ENCODE measurements at places on chromosomes 4 and X.

DNA sequence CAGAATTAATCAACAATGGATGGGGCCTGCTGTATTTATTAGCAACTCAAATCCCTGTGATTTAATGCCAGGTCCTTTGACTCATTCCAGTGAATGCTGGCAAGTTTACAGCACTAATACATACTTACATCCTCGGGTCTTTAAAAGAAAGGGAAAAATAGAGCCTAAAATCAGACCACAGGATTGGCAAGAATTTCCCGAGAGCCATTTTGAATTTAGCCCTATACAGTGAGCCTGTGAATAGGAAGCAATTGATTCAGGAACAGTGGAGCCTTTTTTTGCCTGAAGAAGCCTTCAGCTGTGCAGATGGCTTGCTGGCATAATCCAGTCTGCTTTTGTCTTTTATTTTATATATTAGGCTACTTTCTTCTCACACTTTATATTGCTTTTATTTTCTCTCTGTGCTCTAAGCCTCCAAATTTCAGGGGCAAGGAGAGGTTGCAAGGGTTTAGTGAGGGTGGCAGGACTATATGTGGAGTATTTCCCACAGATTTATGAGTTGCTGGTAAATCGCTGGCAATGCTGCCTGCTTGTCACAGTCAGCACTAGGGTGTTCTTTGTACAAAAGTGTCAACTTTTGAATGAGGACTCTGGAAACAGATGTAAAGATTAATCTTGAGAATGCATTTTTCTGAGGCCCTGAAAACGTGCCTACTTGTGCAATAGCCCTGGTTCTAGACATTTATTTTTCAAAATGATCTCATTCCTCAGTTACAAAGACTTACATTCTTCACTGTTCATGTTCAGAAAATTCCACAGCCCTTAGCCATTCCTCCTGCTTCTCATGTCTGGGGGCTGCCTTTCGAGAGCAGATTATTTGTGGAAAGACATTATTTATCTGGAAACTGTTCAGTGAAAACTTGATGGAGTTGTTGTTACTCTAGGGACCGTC lies 303.5 kb downstream of the SPRY1 start:
- no peak for DNase-seq

DNA sequence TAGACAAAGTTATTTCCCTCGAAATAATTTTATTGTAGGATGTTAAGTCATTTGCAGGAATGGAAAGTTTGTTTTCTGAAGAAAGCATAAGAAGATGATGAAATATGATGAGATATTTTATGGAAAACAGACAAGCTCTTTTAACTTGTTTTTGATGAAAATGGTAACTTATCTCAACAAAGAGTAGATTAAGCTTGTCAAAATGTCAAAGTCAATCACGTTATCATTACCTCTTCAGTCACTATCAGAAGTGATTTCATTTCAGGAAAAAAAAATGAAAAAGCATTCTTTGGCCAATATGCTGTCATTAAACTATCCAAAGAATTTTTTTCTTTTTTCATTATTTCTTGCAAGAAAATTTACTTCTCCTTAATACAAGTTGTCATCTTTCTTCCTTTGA lies 221.0 kb upstream of the ANKRD50 start:
- DNase-seq: no peak

DNA sequence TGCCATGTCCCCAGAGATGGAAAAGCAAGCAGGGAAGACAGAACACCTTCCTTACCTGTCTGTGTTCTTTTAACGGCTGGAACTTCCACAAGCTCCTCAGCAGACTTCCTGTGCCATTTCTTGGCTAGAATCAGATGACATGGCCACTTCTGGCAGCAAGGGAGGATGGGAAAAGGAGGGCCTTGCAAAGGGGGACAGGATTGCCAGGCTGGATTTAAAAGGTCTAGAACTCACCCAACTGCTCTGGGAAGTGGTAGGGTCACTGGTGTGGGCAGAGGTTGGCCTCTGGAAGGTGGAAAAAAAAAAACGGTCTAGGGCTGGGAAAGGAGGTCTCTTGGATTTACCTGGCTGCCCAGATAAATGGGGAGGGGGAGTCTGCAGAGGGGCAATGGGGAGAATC lies 1.6 kb upstream of the USP11 start:
- DNase-seq: no peak

DNA sequence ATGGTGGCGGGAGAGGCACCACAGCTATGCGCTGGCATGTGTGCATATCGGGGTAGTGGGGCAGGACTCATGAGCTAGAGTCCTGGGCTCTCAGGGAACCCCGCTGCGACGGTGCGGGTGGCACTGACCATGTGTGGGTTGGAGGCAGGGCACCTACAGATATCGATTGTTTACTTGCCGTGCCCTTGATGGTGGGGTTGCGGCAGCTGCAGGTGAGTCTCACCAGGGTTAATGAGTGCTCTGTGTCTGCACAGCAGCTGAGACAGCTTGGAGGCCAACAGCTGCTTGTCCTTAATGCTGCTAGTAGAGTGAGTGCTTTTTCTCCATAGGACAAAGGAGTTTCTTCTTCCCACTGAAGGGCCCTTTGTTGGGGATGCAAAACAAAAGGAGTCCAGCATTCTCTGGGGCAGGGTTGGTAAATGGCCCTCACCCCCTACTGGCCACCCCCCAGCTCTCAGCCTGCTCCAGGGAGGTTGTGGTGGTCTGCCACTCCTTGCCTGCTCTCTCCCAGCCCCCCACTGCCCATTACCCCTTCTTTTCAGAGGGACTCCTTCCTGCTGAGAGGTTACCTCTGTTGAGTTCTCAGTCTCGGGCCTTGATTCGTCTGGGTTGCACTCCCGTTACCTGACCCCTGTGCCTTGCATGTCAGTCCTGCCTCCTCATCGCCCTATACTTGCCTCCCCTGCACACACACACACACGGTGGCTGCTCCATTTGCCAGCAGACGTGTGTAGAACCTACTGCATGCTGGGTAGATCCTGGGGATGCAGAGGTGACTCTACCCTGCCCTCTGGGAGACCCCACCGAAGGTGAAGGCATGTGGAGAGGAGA lies 52.8 kb downstream of the TBC1D14 start:
- no peak for DNase-seq

DNA sequence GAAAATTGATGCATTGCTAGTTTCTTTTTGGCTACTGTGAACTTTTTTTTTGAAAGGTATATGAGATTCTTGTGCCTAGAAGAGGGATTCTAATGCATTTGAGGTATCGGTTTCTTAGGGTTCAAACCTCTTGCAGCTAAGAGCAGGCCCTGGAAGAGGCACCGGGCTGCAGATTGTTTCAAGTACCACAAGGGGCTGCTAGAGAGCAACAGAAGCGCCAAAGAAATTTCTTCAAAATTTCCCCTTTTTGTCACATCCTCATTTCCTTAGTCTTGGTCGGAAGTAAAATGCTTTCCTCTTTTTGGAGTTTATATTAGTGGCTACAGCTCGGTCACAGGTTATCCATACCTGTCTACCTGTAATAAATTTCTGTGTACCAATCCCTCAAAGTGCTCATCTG lies 89.8 kb downstream of the PDGFRA start:
- peak; percentile 40 for DNase-seq

DNA sequence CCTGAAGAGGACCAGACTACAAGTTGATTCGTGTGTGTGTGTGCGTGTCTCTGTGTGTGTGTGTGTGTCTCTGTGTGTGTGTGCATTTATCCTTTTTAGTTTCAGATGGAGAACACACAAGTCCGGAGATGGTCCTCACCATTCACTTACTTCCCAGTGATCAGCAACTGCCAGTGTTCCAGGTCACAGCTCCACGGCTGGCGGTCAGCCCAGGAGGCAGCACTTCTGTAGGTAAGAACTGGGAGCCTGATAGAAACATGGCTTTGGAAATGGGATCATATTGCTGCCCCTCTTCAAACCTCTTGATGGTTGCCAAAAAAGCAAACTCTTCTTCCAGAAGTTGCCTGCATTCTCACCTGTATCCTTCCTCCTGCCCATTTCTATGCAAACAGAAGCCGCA lies 122.6 kb upstream of the ANXA3 start:
- no peak for DNase-seq

DNA sequence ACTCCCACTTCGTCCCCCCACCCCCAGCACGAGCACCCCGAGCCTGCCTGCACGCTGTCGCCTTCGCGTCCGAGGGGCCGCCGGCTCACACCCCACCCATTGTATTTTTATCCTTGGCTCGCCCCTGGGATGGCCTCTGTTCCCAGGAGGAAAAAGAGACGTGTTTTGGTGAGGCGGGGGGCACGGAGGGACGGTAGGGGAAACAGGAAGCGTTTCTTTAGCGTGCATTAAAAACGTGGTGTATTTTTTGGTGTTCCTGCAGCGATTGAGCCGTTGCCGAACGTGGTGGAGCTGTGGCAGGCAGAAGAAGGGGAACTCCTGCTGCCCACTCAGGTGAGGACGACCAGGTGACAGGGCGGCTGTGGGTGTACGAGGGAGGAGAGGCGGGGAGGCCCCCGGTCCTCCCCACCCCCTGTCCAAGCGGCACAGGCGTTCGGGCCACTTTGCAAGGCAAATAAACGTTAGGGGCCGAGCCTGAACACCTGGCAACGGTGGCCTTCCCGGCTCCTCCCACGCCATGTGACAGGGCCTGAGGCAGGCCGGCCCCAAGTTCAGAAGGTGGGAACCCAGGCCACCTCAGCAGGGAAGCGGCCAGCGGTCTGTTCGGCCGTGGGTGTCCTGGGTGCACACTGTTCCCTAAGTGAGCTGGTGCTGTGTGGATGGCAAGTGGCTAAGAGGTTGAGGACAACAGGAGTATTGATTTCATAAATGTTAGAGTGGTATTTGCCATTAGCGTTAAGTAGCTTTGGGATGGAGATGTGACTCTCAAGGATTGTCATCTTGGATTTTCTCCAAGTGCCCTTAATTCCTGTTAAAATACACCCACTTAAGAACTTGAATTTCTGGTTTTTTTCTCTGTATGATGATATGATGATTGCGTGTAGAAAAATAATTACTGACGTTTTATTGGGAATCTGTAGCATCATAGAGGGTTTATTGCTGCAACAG lies 1.1 kb downstream of the TMEM131L start:
- peak; percentile 88 for DNase-seq

GRCh38 chr4:174047363-174047762 lies 236.1 kb downstream of the FBXO8 start:
- DNase-seq: no peak

- DNase-seq: no peak
Measured at GRCh38 chr4:62627141-62627540, 1427.0 kb downstream of the ADGRL3 start.

- DNase-seq: no peak
Measured at GRCh38 chrX:152901816-152902501, 4.1 kb downstream of the ZNF185 start.

- DNase-seq: no peak
Measured at GRCh38 chr4:72283357-72283756, 251.6 kb downstream of the NPFFR2 start.

GRCh38 chr4:114191496-114191895 lies 212.0 kb upstream of the ARSJ start:
- no peak for DNase-seq

DNA sequence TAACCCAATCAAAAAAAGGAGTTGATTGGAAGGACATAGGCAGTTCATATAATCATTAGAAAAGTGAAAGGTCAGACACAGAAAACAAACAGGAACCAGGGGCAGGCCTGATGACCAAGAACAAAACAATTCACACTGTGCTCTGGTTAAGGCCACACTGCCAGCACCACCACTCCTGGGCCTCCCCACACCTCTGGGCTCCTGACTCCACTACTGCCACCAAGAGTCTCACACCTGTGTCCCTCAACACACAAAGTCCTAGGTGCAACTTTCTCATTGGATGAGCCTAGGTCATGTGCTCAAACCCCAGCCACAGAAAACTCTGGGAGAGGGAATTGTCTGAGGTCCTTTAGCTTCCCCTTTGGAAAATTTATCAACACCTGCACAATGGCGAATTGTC lies 11.1 kb upstream of the FAM9C start:
- no peak for DNase-seq

GRCh38 chr4:174173360-174173759 lies 110.1 kb downstream of the FBXO8 start:
- no peak for DNase-seq

GRCh38 chrX:150146271-150146896 lies 208.1 kb upstream of the EOLA2 start:
- no peak for DNase-seq

DNA sequence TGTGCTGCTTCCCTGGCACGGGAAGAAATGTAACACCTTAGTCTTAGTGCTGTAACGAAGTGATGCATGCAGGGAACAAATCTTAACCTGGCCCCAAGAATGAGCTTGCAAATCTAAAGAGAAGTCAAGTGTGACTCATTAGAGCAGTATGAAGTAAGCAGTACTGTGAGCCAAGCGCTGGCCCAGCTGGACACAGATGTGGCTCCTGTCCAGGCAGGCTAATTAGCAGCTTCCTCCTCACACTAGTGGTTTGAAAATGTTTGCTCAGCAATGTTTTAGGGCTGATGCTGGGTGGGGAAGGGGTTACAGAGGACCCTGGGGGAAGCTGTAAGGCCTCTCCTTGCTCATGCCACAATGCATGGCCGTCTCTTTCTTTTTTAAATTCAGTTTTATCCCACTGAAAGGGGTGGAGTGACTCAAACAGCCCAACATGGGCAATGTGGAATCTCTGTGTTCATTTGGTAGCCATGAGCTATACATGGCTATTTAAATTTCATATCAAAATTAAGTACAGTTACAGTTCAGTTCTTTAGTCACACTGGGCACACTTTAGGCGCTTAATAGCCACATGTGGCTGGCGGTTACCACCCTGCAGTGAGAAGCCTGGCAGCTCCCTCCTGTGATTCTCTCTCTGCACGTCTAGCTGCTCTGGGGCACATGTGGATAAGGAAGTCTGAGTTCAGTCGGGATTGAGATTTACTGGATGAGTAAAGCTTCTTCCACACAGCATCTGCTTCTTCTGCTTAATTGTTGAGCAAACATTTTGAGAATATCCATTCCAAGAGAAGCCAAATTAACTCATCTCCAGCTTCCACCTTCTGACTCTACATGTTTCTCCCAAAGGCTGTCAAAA lies 48.8 kb downstream of the MAP7D2 start:
- no peak for DNase-seq

DNA sequence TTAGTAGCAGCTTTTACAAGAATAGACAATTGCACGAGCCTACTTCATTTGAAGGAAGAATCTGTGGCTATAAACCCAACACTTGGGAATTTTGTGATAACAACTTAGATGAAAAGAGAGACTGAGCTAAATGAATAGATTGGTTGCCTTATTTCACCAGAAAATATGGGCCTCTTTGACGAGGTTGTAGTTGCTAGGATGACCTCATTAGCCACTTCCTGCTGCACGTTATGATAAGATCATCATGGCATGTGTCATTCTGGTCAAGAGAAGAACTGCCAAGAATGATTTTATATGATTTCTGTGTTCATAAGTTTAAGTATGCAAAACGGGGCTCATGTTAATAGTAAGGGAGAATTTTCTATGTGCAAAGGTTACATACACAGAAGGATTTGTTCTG lies 321.9 kb upstream of the GIMD1 start:
- DNase-seq: no peak

GRCh38 chrX:66176134-66176533 lies 12.1 kb downstream of the HEPH start:
- DNase-seq: no peak
